Brain pericyte (primary cell): ENCODE measurements at places on chromosomes 2 and 18.

DNA sequence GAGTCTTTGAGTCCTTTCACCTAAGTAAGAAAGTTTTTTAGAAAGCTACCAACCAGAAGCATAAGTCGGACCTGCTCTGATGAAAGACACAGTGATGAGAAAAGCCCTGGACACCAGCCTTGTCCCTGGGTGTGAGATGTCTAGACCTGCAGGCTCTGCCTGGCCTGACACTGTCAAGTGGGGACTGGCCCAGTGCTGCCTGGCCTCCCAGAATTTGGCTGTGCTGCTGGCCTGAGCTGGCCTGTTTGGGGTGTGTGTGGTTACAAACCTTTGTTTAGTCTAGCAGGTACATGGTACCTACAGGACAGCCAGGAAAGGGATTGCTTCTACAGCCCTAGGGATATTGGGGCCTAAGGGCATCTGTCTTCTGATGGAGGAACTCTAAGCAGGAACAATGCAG is 48.3 kb downstream of the ASB1 start:
- no peak for DNase-seq

DNA sequence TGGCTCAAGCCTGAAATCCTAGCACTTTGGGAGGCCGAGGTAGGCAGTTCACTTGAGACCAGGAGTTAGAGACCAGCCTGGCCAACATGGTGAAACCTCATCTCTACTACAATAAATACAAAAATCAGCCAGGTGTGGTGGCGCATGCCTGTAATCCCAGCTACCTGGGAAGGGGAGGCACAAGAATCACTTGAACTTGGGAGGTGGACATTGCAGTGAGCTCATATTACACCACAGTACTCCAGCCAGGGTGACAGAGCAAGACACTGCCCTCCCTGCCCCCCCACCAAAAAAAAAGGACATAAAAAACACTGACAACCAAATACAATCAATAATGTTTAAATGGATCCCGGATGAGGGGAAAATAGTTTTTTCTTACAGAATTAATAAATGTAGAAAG is 7.8 kb downstream of the TIA1 start:
- DNase-seq = no peak

DNA sequence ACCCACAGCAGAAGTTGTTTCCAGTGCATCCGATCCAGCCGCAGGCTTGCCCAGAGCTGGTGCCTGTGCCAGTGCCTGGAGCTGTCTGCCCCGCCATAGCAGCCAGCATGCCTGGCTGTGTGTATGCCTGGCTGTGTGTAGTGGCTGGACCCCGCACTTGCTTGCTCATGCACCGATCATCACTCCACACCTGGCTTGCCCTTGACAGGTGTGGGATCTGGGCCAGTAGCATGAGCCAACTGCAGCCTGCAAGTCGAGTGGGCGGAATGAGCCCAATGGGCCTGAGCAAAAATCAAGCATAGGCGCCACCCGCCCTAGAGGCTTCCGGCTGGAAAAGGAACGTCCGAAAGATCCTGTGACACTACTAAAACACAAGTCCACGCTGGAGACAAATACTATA is 74.5 kb downstream of the EPB41L3 start:
- no peak for DNase-seq

GRCh38 chr2:195486987-195487644 is 169.9 kb upstream of the SLC39A10 start:
- DNase-seq = no peak

GRCh38 chr18:32160547-32160946 is 29.3 kb upstream of the MEP1B start:
- no peak for DNase-seq

DNA sequence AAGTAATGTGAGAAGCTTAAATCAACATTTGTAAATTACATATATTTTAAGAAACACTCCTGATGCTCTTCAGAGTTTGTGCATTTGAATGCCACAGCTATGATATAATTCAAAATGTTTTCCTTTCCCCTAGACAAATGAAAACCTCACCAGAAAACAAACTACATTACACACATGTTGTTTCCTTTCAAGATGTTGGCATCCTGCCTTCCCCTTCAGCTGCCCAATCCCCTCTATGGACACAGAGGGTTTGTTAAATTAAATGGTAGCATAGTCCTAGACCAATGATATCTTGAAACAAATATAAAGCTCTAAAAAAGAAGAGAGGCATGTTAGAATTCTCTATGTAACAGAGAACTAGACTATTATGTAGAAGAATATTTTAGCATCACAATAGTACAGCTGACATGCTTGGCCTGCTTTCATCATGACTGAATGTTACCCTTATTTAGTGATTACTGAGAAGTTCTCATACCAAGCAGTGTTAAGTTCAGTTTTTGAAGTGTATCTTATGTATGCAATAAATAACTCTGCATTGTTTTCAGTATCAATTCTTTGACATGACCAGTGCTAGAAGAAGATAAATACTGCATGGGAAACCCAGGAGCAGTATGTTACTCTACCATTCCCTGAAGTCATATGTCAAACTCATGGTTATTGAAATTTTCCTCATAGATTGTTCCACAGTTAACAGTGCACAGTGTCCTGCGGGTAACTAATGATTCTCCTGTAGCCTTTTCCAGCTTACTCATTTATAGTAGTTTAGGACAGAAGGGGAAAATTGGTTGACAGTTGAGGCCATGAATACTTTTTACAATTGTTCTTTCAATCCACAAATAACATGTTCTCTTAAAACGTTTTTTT is 316.3 kb upstream of the KCNJ3 start:
- DNase-seq = no peak

GRCh38 chr2:240966906-240967680 is 31.3 kb upstream of the SNED1 start:
- DNase-seq = no peak

DNA sequence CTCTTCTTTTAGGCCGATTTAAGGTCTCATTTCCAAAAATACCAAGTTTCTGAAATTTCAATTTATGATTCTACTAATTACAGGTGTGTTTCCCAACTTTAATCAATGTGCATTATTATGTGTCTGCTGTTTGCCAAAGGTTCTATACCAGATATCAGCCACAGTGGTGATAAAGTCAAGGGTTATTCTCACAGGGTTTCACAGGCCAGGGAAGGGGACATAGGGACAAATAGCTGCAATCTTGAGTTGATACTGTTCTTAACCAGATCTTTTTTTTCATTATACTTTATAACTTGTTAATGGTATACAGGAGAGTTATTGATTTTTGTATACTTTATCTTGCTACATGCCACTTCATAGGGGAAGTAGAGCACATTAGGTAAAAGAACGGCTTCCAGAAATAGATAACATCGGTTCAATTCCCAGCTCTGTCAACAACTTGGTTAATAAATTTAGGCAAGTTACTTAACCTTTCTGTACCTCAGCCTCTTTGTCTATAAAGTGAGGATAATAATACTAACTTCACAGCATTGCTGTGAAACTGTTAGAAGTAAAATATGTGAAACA is 28.9 kb downstream of the RBM44 start:
- DNase-seq = no peak

GRCh38 chr2:50491541-50492476 is 540.1 kb downstream of the NRXN1 start:
- DNase-seq = no peak

DNA sequence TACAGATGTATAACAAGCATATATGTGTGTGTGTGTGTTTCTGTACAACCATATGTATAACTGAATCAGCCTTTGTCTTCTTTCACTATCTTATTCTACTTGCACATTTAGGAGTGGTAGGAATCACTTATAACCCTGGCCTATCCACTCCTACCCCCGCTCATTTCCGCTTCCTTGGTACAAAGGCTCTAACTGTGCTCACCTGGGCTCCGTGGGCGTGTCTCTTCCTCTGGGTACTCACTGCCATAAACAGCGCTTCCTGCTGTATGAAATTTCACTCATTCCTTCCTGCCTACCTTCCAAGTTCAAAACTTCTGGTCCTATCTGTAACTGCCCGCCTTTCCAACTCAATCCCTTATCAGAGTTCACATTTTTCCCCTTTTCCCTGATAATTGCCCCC is 815.5 kb downstream of the EPHA4 start:
- DNase-seq = no peak
